Stimulated activated CD8-positive, alpha-beta memory T cell treated with anti-CD3 and anti-CD28 coated beads, Interleukin-2, amount 100 ng/mL, for 48 hours (primary cell): ENCODE measurements at places on chromosomes 3 and 15.
A peak's percentile ranks its signal among the peaks of the same experiment; 100 is the strongest.

- no peak for DNase-seq
Measured at GRCh38 chr3:194267744-194268653, 83.1 kb downstream of the CPN2 start.

GRCh38 chr3:138033202-138033691 is 23.3 kb downstream of the CLDN18 start:
- DNase-seq: no peak

DNA sequence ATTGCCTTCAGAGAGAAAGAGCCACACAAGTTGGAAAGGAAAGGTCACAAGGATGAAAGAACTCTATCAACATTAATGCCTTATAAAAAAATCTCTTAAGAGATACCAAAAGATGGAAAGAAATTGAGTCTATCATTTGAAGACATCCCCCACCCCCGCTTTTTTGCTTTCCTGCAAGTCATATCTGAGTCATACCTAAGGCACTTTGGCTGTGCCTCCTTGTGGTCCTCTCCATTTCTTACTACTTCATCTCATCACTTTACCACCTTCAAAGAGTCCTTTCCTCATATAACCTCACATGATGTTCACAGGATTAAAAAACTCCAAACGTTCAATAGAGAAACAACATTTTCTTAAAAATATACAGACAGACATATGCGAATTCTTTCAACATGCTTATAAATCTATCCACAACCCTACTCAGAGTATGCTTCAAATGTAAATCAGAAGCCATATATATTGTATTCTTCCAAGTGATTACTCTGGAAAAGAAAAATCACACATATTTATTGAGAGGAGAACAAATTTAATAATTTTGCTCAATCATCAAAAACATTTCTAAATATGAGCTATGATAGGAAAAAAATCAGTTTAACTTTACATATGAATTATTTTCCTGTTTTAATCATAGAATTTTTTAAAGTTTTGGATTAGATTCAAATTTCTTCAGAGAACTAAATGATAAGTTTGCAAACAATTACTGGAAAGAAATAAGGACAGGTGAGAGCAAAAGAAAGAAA is 1003.9 kb upstream of the CFAP20DC start:
- peak; percentile 32 for DNase-seq

DNA sequence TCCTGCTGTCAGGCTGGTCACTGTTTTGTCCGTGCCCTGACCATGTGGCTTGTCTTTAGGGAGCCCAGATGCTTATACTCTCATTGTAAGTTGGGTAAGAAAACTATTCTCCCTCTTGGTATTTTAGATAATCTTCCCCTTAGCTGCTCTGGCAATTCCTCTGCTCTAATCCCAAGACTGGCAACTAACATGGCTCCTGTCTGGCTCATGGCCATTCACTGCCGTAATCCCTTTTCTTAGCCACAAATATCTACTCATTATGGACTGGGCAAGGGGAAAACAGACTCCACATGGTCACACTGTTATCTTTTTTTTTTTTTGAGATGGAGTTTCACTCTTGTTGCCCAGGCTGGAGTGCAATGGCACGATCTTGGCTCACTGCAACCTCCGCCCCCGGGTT is 38.8 kb downstream of the TYRO3 start:
- no peak for DNase-seq

GRCh38 chr3:32872487-32873382 is 54.9 kb downstream of the TRIM71 start:
- DNase-seq: no peak

DNA sequence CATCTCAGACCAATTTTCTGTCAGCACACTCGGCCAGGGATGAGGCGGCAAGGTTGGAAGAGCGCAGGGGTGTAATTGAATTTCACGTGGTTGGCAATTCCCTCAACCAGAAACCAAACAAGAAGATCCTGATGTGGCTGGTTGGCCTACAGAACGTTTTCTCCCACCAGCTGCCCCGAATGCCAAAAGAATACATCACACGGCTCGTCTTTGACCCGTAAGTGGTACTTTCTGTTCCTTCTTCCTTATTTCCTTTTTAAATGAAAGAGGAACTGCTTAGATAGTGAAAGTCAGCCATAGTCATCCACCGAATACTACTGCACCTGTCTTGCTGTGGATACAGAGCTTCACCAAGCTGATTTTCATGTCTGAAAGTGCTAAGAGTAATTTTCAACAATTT is 60.1 kb downstream of the SGO1 start:
- no peak for DNase-seq

- DNase-seq: no peak
Measured at GRCh38 chr15:62920682-62921502, 121.7 kb upstream of the TPM1 start.

DNA sequence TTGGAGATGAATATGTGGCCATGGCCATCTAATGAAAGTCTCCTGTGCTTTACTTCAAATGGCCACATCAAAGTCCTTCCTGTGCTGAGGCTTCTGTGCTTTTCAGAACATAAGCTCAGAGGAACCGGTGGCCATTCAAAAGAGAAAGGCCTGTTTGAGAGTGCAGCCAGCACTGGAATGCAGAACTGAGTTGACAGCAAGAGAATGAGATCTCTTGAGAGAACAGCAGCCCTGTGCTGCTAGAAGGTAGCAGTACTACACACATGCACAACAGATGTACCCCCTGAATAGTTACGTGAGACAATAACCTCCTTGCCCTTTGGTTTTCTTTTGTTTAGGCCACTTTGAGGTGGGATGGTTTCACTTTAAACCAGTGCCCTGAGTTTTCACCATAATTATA is 292.5 kb downstream of the PTPRG start:
- DNase-seq: no peak

DNA sequence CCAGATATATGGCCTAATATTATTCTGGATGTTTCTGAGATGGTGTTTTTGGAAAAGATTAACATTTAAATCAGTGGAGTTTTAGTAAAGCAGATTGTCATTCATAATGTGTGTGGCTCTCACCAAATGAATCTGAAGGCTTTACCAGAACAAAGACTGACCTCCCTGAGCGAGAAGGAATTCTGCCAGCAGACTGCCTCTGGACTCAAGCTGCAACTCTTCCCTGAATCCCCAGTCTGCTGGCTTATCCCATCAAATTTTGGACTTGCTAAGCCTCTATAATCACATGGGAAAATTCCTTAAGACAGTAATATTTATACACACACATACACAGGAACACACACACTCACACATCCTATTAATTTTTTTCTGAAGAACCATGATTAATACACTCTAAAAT is 102.3 kb downstream of the FAM174B start:
- DNase-seq: no peak

DNA sequence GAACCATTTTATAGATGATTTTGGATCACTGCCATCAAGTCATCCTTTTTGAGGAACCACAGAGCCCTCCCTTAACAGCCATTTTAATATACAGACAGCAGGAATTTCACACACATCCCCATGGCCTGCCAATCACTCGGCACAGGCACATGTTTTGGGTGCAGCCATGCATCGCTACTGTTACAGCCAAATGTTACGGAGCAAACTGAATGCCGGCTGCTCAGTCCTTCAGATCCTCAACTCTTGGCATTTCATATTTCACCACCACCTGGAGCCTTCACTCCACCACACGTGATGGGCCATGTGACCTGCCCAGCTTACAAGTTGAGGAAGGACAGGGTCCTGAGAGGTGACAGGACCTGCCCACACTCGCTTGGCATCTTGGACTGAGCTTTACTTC is 90.8 kb downstream of the OXNAD1 start:
- no peak for DNase-seq

- no peak for DNase-seq
Measured at GRCh38 chr15:52280326-52281084, 15.1 kb downstream of the MYO5C start.

- DNase-seq: no peak
Measured at GRCh38 chr3:99843590-99844258, 26.1 kb downstream of the CMSS1 start.

- DNase-seq: no peak
Measured at GRCh38 chr3:49805367-49805782, 2.3 kb downstream of the INKA1 start.

DNA sequence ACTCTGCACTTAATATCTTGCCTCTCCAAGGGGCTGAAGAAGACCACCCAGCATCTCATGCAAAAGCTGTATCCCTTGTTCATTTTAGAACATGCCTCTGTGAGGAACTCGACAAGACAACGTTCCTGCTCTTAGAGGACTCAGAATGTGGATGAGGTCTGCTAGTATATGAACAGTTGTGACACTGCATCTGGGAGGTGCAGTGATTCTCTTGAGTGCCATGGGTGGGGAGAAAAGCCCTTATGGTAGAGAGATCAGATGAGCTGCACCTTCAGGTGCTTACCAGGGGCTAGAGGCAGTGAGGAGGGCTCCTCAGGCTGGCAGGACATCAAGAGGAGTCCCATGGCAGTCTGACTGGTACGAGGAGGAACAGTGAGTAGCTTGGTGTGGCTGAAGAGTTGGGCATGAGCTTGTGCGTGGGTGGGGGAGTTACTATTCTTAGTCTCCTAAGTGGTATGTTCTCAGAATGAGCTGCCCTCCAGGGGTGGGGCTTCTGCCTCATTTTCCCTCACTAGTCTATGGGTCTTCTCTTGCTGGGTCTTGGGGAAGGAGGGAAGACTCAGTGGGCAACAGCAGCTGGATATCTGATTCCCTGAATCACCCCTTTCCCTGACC is 56.7 kb upstream of the ATP2B2 start:
- no peak for DNase-seq

GRCh38 chr3:25170021-25170420 is 258.0 kb upstream of the RARB start:
- DNase-seq: no peak

GRCh38 chr3:143122089-143122430 is 2.5 kb downstream of the CHST2 start:
- DNase-seq: no peak

- no peak for DNase-seq
Measured at GRCh38 chr15:75008629-75009326, 13.4 kb downstream of the SCAMP5 start.

- DNase-seq: no peak
Measured at GRCh38 chr15:70772402-70772801, 9.0 kb upstream of the UACA start.

- DNase-seq: no peak
Measured at GRCh38 chr3:134905647-134905935, 110.5 kb downstream of the EPHB1 start.

DNA sequence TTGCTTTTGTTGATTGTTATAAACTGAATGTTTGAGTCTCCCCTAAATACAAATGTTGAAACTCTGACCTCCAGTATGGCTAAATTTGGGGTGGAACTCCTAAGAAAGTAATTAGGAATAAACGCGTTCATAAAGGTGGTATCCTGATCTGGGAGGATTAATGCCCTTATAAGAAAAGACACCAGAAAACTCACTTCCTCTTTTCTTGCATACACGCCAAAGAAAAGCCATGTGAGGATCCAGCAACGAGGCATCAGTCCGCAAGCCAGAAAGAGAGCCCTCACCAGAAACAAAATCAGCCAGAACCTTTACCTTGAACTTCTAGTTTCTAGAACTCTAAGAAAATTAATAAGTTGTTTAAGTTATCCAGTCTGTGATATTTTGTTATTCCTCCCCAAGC is 37.4 kb upstream of the AZI2 start:
- no peak for DNase-seq

- DNase-seq: no peak
Measured at GRCh38 chr3:82978368-82978767, 1216.9 kb upstream of the GBE1 start.

- no peak for DNase-seq
Measured at GRCh38 chr3:150411976-150412375, 3.9 kb downstream of the TSC22D2 start.

DNA sequence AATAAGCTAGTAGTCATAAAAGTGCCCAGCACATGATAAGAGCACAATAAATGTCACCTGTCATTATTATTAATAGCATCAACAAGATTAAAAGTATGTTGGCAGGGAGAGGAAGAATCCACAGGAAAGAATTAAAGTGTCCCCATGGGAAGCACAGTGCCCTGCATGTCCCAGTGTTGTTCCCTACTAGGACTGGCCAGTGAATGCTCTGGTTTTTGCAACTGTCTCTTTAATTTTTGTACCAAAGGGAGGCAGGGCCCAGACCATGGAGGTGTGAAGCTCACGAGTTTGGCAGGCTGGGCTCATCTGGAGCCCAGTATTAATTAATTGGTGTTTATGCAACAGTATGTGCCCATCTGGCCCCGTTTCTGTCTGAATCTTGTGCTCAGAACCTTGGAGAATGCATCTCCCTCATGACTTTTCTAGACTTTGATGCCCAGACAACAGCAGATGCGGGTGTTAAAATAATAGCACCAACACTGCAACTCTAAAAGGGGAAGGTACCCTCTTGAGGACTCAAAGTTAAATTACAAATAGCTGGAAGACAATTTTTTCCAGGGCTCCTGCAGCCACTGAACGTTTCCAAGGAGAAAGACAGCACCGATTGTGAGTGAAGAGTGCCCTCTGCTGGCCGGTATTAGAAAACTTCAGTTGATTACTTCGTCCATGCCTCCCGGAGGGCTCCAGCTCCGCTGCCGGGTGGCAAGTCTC is 71.9 kb upstream of the SPATA12 start:
- DNase-seq: peak; percentile 47

DNA sequence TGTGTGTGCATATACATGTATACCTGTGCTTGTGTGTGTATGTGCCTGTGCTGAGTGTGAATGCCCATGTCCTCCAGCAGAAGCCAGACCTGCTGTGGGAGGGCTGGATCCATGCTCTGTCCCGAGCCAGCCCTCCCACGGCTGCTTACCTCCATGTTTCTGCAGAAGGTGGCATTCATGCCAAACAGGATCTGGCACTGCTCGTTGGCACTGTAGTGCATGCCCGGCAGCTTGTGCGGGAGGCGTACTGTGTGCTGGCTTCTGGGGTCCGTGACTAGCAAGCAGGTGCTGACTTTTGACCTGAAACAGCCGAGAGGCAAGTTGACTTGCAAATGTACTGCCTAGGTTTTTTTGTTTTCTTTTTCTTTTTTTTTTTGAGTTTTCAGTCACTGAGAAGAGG is 189.3 kb downstream of the ADAMTS17 start:
- no peak for DNase-seq

DNA sequence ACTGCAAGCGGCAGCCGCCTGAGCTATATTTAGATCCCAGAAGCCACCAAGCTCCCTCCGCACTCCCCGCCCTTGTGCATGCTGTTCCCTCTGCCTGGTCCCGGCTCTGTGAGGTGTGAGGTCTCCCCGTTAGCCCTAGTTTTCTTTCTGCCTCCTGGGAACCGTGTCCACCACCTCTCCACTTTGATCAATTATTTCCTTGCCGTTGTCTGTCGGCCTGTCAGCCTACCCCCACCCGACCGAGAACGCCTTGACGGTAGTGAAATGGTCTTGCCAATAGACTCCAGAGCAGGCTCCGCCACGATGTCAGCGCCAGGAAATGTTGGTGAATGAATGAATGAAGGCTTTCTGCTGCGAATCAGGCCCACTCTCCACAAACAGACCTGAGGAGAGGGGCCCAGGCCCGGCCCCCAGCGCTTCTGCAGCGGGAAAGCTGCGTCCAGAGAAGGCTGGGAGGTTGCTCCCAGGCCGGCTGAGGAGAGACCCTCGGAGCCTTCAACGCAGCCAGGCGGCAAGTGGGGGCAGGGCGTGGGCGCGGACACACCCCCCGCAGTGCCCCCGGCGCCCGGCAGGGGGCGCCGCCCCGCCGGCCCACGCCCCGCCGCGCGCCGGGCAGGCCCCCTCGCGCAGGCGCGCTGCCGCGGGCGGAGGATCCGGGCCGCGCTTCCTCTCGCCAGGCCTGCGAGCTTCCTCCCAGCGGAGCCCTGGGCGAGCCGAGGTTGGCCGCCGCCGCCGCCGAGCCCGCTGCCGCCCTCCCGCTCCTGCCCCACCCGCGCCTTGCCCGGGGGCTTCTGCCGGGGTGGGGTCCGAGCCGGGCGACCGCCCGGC is at the start of gene CSK:
TSS of gene CSK (plus strand) at position 650 of the 828 bp plus-strand sequence. CDS start 16,218 bp downstream, outside the sequence.
- peak; percentile 69 for DNase-seq

GRCh38 chr15:46858150-46858549 is 859.2 kb upstream of the SEMA6D start:
- DNase-seq: no peak

GRCh38 chr15:81301815-81302399 is 22.0 kb downstream of the STARD5 start:
- DNase-seq: no peak
